ENCODE measurements at places on chromosomes 12 and 14.

DNA sequence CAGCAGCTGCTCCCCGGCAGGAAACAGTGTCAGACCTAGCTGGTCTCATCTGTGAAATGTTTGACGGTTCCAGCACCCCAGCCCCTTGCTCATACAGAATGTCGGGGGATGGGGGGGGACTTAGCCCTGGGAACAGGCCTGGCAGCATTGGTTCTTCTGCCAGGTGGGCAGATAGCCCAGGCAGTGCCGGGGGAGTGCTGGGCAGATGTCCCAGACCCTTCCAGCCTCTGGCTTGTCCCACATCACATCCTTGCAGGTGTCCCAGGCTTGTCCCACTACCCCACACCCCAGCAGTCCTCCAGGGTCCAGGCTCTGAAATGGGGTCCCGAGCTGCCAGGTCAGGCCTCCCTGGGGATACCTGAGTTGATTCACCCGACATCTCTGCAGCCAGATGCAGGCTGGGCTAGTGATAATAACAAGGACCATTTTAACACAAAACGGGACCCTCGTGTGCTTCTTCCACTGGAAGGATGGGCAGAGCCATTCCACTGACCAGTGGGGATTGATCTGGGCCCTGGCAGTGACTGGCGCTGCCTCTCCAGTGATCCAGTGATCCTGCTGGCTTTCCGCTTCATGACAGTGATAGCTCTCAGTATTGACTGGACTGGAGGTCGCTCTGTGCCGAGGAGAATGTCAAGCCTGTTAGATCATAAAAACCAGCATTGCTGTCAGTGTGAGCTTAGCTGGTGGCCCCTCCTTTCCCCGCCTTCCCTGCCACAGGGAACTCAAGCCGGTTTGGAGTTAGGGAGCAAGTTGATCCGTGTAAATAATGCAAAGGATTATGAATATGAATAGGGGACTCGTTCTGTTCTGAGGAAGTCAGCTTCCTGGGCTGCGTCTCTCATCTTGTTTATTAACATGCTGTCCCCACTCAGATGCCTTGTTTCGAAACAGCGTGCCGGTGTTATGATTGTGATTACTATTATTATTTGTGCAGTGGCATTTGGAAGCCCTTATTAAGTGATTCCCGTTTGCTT lies 180.6 kb downstream of the AACS start:
- no peak for DNase-seq

DNA sequence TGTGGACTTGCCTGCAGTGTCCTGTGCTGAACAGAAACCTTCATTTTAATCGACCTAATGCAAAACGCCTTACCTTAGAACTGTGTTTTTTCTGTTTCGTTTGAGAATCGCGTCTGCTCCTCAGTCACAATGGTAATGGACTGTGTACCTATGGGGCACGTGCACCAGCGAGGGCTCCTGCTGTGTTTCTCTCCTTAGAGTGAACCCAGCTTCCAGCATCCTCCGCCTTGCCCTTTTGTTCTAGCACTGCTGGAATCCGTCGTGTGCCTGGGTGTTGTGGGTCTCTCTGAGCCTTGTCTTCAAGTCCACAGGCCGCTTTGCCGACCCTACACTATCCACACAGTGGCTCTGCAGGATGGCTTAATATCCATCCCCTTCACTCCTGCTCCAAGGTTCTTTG lies 3.6 kb downstream of the AMN start:
- DNase-seq, result no peak

GRCh38 chr14:71399057-71399487 lies 491.8 kb downstream of the PCNX1 start:
- no peak for DNase-seq

GRCh38 chr12:71460318-71460717 lies 20.7 kb downstream of the LGR5 start:
- no peak for DNase-seq

GRCh38 chr12:48532601-48533000 lies 7.2 kb downstream of the OR8S1 start:
- no peak for DNase-seq

- no peak for DNase-seq
Measured at GRCh38 chr12:51417826-51418225, 6.8 kb upstream of the SLC4A8 start.

DNA sequence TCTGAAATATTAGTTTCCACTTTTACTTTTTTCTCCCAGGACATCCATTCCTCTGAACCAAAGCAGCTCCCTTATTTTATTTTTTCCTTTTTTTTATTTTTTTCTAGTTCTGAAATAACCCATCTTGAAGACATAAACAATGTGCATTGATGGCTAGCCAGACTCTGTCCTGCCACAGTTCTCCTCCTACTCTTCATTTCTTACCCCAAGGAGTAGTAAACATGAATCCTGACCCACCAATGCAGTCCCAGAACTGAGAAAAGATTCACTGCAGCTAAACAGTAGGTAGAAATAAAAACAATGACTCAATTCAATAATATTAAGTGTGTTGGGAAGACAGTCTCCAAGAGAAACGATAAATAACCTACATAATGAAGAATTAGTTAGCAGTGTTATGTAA lies 65.7 kb upstream of the NOVA1 start:
- DNase-seq, result no peak

GRCh38 chr12:92141591-92142121 lies 4.0 kb downstream of the BTG1 start:
- no peak for DNase-seq

DNA sequence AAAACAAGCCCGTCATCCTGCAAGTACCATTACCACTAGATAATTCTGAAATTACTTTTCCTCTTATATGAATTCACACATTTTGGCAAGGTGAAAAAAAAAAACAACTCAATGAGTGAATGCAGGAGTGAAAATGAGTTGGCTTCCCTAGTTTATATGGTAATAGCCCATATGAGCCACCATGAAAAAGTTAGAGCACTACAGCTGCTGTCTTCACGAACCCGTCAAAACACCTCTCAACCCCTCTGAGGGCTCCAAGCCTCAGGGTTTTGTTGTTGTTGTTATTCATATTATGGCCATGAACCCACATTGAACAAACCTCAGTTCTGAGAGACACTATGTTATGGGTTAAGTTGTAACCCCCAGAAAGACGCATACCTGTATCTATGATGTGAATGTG lies 289.9 kb upstream of the CAND1 start:
- no peak for DNase-seq

GRCh38 chr12:64756376-64756775 lies 2.8 kb downstream of the GNS start:
- DNase-seq, result no peak

DNA sequence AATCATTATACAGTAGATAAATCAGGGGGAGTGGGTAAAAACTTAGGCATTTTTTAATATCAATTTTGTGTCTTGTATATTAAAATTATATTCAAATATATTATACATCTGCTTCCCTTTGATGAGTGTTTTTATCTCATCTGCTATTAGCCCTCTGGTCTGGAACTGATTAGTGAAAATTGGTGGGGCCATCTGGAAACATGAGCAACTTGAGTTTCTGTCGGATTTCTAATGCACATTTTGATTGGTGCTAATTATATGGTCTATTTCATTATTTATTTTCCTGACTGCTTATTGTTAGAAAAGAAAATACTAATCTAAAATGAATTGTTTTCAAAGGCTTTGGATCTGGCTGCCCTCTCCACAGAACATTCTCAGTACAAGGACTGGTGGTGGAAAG lies 28.2 kb downstream of the TTC8 start:
- no peak for DNase-seq
